Cerebellar cortex (tissue), 1 donor: ENCODE measurements at places on chromosomes 12 and 14.

GRCh38 chr12:70648191-70648590, 11.0 kb upstream of the PTPRB start:
- DNase-seq: no peak

DNA sequence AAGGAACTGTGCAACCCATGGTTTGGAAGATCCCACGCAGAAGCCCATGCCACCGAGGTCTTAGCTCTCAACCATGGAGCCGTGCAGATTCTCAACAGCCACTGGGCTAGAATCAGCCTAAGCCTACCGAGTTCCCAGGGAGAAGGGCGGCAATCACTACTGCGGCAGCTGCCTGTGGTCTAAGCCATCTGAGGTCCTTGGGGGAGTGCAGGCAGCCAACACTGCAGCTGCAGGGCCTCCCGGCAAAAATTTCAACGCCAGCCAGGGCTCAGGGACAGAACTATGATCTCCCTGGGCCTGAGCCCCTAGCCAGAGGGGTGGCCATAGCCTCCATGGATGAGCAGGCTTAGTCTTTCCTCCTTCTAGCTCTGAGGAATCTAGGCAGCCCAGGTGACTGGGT, 156.8 kb upstream of the CLEC14A start:
- DNase-seq: no peak

DNA sequence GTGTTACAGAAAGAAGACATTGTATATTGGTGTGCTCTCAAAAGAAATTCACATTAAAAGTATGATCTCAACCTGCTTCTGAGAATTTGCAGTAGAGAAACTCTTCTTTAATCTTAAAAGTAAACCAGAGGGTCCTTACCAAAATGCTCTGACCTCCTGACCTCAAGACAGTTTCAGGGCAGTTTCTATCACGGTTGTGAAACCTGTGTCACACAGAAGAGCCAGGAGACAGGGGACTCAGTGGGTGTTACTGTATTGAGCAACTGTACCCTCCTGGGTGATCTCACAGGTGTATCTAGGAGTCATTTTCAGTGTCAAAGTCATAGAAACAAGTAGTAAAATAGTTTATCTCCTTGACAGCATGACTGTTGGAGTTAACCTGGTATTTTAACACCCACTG, 178.0 kb downstream of the GRIP1 start:
- DNase-seq: no peak

GRCh38 chr12:96195845-96196451, 1.8 kb downstream of the ELK3 start:
- DNase-seq: peak; percentile 65

- peak; percentile 51 for DNase-seq
These were observed 1.6 kb downstream of the CCDC88C start for GRCh38 chr14:91415794-91416743.

- DNase-seq: peak; percentile 24
These were observed 93.3 kb upstream of the MAP1LC3B2 start for GRCh38 chr12:116465856-116466255.

- DNase-seq: peak; percentile 88
These were observed 11.9 kb downstream of the RARG start for GRCh38 chr12:53219956-53220693.

- no peak for DNase-seq
These were observed 20.6 kb upstream of the CPM start for GRCh38 chr12:68953536-68953935.

- no peak for DNase-seq
These were observed 69.1 kb upstream of the SSTR1 start for GRCh38 chr14:38138473-38139138.

- no peak for DNase-seq
These were observed 7.7 kb downstream of the GPR33 start for GRCh38 chr14:31480156-31480555.

GRCh38 chr12:51171884-51172514, 936 bp downstream of the TFCP2 start:
- peak; percentile 40 for DNase-seq

- no peak for DNase-seq
These were observed 47.1 kb downstream of the BCAT1 start for GRCh38 chr12:24901576-24902461.

GRCh38 chr12:132450418-132451171, 39.4 kb upstream of the FBRSL1 start:
- DNase-seq: no peak

DNA sequence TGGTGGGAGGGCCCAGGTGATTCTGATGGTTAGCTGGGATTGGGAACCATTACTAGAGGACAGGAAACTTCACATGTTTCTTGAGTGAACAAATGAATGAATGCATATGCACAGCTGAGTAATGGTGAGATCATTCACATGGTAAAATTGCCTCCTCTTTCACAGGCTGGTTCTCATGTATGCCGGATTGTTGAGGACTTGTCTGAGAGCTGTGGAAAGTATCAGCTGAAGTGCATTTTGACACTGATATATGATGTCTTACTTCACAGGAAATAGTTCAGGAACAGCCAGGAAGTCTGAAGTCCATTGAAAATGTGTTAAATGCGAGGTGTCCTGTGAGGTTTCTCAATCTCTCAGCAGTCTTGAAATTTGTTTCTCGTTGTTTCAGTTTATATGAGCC, 77.6 kb upstream of the DACT1 start:
- no peak for DNase-seq

GRCh38 chr12:75969768-75970167, 61.8 kb downstream of the PHLDA1 start:
- no peak for DNase-seq

- peak; percentile 85 for DNase-seq
These were observed 155.4 kb downstream of the DIO2 start for GRCh38 chr14:80055667-80056496.

DNA sequence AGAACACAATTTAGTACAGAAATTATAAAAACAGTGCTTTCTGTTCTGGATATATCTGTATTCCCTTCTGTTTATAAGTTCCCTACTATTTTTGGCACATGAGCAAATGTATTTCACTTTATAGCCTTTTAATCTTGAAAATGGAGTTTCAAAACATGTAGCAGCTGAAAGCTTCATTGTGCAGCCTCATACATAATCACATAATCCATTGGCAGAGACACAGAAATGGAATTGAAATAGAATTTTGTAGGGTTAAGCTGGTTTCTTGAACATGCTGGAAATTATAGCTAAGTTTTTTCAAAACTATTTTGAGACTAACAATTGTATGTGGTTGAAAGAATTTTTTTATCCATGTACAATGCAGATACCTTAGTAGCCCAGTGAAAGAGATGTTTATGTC, 614.3 kb upstream of the MDGA2 start:
- DNase-seq: no peak

GRCh38 chr14:22314183-22314820, 274.7 kb downstream of the DAD1 start:
- DNase-seq: peak; percentile 42

DNA sequence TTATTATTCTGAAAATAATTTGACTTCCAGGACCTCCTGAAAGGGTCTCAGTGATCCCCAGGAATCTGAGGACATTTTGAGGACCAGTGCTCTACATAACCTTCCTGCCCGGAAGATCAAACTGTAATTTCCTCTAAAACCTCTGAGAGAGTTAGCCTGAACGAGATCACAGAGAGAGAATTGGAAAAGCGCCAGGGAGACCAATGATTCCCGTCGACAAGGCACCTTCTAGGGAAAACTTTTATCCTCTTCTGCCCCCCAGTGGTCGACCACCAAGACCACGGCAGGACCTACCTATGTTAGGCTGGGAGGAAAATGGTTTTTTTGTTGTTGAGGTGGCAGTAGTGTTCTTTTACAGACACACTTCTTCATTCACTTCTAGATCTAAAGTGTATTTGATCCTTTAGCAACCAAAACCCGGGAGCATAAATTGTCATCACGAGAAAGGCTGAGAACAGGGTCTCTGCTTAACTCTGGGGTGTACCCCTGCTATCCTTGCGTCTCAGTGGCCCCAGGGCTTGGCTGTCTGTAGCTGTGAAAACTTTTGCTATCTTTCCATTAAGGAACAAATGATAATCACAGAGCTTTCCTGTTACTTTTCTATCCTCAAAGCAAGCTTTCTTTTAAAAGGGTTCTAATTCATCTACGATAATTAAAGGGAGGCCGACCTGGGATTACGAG, 62.9 kb upstream of the NID2 start:
- peak; percentile 51 for DNase-seq

DNA sequence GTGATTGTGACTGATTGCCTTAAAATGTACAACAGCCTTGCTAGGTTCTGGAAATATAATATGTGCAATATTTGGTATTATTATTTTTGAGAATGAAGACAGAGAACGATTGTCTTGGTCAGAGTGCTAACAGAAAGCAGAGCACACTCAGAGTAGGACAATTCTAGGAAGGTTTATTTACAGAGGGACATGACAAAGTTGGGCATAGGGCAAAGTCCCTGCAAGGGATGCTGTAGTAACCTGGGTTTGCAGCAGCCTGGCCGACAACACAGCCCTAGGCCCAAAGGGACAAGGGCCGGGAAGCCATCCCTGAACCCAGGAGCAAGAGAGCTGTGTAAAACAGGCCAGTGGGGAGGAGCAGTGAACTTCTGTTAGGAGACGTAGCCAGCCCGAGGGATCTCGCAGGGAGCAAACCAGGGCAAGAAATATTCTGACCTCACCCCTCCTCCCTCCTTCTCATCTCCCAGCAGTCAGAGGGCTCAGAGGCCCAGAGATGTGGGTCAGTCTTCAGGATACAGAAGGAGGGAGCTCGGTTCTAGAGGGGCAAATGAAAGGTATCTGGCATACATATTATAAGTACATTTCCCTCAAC, 51.0 kb upstream of the FERMT2 start:
- no peak for DNase-seq

DNA sequence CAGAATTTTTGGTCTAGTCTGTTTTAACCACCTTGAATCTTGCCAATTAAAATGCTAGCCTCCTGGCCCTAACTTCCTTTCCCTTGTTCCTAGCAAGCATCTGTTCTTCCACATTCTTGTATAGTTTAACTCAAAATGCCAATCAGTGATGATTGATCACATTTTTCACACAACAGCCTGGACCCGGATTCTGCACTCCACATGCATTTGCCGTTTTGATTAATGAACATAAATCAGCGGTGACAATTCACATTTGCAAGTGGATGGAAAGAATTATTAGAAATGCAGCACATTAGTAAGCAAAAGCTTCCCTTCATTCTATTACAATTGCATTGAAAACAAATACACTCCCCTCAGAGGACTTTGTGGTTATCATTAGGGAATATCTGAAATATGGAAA, 83.4 kb downstream of the PDZRN4 start:
- DNase-seq: no peak

DNA sequence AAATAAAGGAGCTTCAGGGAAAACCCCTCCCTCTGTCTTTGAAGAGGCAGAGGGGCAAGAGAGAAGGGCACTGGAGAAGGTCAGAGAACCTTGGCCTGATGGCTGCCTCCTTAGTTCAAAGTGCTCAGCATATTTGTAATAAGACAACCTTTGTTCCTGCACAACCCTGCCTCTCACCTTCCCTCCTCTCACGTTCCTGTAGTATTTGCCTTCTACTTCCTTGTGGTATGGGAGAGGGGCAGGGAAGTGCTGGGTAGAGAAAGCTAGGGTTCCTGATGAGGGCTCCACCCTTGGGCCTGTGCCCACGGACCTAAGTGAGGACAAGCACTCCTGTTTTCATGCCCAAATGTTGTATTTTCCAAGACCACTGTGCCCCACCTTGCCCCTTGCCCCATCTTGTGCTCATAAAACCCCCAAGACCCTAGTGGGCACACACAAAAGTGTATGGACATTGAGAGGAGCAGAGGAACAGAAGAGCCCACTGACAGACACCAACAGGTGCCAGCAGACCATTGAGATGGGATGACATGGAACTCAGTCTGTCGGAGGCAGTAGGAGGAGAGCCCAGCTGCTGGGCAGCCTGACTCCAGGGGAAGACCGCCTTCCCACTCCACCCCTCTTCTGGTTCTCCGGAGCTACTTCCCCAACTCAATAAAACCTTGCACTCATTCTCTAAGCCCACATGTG, 261.5 kb upstream of the CCDC196 start:
- DNase-seq: no peak

DNA sequence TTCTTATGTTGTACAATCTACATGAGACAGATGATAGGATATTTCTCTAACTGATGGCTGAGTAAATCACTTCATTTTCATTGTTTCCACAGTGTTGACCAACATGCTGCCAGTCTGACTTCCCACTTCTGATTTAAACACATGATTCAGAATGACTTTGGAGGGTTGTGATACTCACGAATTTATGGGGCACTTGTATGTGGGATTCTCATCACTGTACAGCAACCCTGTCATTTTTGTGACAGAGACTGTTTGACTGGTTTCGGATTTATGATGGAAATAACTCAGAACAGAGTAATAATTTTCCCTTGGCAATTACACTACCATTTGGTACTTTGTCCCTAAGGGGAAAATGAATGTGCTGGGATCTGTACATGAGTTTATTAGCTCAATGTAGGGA, 333.8 kb downstream of the TRHDE start:
- no peak for DNase-seq

- DNase-seq: no peak
These were observed 505 bp downstream of the KCNC2 start for GRCh38 chr12:75208856-75209811.

DNA sequence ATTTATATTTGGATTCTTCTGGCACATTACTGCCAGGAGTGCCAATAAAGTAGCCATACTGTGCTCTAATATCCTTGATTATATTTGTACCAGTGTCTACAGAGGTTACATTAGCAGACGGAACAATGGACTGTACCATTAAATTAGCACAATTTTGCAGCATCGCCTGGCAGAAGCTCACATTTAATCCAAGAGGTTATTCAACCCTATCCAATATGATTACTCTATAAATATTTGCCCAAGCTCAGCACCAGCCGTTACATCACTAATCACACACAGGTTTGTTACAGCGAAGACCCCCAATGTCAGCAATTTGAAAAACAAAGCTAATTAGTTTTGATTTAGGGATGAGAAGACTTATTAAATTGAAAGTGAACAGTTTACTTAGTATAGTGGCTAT, 16.9 kb upstream of the MGST1 start:
- DNase-seq: no peak

DNA sequence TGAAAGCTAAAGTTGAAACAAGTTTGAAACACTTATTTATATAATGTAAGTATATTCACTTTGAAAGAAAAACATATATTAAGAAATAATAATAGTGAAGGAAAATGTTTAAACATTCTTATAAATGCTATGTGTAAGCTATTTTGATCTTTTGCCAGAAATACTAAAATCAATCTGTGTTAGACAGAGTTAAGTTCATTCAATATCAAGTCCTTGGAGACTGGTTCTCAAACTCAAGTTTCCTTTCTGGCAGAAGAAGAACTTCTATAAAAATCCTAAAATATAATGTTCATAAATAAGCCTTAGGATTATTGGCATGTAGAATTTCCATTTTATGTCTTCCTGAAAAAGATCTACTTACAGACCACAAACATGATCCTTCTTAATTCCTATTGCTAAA, 45.3 kb downstream of the TAOK3 start:
- no peak for DNase-seq
